HepG2 (cell line): ENCODE measurements at places on chromosomes 12 and 14. TPM values are rescaled to one million over a fixed set of nuclear protein-coding genes. Genes with fewer than 3 reads are reported as not detected.

GLT1D1 gene
- total RNA-seq: 0.09 TPM in 1 of 2 replicates, not detected in the other

TRIM9 gene
- 0.04 TPM in 1 of 2 replicates, not detected in the other for total RNA-seq

DYNLL1 gene
- 271 and 403 TPM in 2 replicates for total RNA-seq

GRCh38 chr12:97047361-97047760, 140.3 kb downstream of the NEDD1 start:
- no peak for DNase-seq

DNA sequence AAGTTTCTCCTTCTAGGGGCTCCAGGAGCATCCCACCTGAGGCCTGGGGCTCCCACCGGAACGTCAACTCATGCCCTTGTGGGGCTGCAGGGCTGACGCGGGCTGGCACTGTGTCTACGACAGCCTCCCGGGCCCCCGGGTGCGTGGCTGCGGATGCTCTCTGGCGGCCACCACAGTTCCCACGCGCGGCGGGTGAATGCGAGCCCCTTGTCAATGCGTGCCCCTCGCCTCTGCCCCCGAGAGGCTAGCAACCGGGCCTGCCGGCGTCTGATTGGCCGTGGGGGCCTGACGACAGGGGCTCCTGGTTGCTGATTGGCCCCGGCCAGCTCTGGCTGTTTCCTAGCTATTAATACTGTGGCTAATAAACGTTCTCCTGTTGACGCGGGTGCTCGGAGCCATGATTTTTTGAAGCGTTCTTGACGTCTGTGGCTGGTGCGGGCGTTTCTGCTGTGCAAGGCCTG, 1.8 kb upstream of the MEG3 start:
- DNase-seq: no peak
